ENCODE measurements at places on chromosomes 7 and 10.

DNA sequence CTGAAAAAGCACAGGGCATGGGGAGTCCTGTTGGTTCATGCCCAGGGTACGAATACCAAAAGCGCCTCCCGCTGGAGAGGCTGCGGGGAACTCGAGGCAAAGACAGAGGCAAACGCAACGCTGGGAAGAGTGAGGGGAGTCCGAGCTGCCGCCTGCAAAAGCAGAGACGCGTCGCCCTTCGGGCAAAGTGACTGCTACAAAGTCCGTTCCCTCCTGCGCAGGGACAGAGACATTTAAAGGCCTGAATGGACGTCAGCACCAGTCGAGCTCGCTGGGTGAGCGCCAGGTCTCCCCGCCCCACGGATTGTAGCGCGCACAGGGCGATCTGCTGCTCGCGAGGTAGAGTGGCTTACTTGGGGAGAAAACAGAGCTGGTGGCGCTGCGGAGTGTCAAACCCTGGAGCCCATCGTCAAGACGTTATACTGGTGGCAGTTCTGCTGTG is 732.8 kb downstream of the ZWINT start:
- DNase-seq = no peak

- DNase-seq = no peak
Measured at GRCh38 chr7:28871631-28872030, 86.5 kb downstream of the TRIL start.

- DNase-seq = no peak
Measured at GRCh38 chr10:113310347-113310746, 242.5 kb upstream of the HABP2 start.

DNA sequence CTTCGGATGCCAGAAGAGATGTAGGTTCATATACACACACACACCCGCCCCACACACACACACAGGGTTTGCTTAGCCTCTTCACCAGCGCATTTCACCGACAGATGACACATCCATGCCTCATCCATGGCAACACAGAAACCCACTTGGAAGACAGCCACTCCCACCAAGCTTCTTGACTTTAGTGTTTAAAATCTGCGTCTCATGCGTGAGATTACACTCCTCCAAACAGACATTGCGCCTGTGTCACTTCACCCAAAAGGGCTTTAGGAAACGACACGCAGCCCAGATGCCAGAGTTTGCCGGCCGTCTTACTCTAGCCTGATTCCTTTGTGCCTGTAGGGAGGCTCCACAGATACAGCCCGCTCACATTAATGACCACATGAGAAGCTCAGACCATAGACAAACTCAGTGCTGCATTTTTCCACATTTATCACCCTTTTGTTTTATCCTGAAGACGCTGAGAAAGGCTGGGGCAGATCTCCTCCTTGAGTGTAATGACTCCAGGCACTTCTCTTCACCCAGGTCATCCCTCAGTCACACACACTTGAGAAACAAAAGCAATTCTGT is 73.8 kb downstream of the DIP2C start:
- no peak for DNase-seq

DNA sequence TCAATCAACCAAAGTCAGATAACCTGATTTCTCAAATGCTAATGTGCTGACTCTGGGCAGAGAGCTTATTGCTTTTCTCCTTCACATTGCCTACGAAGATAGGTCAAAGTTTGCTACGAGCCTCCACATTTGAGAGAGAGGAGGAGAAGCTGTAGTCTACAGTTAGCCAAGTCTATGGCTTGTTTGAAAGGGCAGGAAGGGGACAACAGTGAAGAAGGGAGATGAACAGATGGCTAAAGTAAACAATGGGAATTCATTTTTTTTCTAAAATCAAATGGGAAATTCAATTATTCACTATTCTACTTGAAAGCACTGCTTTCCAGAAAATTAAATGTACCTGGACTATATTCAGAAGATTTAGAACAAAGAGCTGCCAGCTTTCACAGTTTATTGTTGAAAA is 126.7 kb upstream of the C1QL3 start:
- no peak for DNase-seq

DNA sequence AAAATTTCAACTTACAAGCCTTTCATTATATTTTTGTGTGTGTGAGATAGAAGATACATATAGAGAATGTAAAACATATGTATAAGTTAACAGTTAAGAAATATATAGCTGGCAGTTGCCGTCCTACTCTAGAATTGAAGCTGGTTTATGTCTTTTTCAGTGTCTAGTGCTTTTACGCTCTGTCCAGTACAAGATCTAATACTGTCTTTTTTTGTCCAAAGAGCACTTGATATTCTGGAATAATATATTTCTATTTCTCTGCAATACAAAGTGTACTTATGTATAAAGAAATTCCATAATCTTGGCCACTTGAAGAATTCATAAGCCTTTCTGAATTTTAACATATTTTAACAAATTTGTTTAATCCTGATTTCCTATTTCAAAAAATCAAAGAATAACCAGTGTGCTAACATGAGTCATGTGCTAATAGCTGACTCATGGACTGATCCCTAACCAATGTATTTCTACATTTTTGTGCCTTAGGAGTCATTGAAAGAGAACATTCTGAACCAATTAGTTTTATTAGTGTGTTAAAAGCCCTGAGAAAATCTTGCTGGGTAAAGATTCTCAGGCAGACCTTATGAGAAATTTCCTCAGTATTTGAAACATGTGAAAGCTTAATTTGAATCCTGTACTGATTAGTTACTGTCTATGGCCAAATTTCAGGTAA is 73.2 kb upstream of the CCAR1 start:
- no peak for DNase-seq

Measured in CD4-positive, alpha-beta memory T cell (primary cell).